ENCODE measurements at places on chromosomes 6 and 20. TPM values are rescaled to one million over a fixed set of nuclear protein-coding genes. Genes with fewer than 3 reads are reported as not detected.

Gene PXT1
- not detected for total RNA-seq

DNA sequence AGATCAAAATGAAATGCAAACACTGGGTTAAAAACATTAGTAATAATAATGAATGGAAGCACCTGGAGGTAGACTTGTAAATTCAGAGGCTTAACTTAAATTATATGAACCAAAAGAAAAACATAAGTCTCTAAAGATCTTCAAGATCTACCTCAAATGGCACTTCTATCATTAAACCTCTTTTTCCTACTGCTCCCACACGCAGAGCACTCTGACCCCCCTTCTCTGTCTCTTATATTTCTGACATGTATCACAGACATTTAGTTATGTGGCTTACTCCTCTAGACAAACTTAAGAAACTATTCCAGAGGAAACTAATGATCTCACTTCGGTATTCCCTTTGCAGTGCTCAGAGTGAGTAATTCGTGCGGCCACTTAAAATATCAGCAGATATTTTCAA lies 1.1 kb downstream of the TBC1D32 start:
- no peak for DNase-seq

DNA sequence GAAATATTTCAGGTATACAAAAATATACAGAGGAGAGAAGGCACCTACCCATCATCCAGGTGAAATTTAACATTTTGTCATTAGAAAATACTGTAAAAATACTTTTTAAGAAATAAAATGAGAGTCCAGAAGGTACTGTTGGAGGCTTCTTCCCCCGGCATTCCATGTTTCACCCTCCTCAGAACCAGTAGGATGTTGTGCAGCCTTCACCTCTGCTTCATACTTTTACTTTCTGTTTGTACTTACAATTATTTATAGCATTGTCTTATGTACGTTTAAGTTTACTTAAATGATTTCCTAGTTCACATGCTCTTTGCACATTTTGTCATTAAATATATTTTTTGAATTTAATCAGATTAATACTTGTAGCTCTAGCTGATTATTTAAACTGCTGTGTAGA lies 30.9 kb downstream of the TMEM200A start:
- no peak for DNase-seq

Gene TNFRSF6B
- not detected for total RNA-seq

- no peak for DNase-seq
Observed at GRCh38 chr6:123507582-123507981, 129.2 kb downstream of the TRDN start.

DNA sequence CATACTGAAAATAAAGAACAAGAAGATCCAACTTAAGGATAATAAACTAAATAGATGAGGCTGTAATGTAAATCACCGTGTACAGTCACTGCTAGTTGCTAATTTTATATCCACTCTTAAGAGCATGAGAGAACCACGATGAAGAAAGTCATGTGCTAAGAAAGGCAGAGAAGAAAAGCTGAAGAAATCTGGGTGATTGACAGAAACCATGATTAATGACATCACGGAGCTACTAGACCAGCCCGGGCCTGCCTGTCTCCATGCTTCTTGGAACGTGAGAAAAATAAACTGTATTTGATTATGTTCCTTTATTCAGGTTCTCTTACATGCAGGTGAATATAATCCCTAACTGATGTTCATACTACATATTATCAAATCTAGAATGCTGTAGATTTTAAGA lies 84.2 kb upstream of the E2F3 start:
- DNase-seq = no peak

GRCh38 chr6:107495196-107495643 lies 5.3 kb downstream of the SOBP start:
- DNase-seq = peak; percentile 67

Gene MAP7
- total RNA-seq = not detected

Gene TRIM10
- total RNA-seq = not detected

DNA sequence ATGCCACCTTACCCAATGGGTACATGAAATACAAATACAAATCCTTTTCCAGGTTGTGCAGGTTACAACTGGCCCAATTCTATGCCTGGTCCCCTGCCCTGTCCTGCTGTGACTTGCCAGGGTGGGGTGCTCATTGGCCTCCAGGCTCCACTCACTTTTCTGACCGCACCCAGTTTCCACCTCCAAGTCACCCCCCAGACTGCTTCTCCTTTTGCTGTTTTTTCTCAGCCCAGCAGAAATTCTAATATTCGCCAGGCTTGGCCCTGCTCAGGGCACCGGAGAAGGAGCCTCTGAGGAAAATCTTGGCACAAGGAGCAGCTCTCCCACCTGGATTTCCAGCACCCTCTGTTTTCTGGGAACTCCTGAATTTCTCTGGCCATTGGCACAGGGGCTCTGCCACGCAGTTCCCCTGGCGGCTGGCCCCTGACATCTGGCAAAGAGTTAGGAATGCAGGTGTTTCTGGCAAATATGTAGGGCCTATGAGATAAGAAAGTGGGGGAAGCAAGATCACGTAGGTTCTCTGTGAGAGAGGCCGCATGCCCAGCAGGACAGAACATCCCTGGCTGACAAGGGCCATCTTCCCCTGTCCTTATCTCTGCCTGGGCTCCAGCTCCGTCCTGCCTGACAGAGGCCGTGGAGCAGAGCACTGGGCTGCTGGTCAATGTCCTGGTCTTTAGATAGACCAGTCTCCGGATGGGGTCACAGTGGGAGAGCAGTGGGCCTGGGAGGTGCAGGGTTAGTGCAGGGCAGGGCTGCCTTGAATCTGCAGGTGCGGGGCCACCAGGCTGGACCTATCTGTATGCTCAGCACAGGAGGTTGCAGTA lies 2.9 kb upstream of the RAET1E start:
- DNase-seq = no peak

DNA sequence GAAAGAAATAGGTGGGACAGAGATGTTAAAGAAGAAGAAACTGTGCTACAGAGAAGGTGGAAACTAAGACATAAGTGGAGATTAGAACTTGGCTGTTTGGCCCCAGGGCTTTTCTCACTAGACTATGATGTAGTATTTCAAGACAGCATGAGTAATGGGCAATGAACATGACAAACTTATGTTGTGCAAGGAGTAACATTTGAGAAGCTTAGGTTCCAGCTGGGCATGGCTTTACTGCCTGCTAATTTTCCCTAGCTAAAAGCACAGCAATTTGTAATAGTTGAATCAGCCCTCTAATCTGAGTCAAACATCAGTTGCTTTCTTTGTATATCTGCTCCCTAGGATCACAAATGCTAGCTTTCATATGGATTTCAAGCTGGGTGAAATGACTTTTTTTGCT lies 294.3 kb upstream of the BMP2 start:
- DNase-seq = peak; percentile 4

GRCh38 chr6:10347561-10348327 lies 67.1 kb downstream of the TFAP2A start:
- DNase-seq = peak; percentile 60

Gene C6orf58
- total RNA-seq = not detected

Data from MG63 (cell line).